ENCODE measurements at places on chromosomes 11 and 22.

DNA sequence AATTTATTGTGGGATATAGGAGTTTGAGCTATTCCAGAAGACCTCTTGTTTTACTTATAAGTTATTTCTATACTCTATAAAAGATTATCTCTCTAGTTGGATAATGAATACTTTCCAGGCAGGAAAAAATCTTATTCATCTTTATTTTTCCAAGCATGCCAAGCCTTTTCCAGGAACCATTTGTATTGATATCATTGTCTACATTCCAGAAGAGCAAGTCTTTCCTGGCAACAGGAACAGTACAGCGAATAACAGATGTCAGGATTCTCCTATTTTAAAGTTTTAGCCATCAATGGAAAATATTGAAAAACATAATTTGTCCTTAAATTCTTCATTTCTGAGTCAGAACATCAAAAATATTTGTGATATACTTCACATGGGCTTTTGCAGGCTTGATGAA is 5.2 kb upstream of the NXPE1 start:
- no peak for DNase-seq

DNA sequence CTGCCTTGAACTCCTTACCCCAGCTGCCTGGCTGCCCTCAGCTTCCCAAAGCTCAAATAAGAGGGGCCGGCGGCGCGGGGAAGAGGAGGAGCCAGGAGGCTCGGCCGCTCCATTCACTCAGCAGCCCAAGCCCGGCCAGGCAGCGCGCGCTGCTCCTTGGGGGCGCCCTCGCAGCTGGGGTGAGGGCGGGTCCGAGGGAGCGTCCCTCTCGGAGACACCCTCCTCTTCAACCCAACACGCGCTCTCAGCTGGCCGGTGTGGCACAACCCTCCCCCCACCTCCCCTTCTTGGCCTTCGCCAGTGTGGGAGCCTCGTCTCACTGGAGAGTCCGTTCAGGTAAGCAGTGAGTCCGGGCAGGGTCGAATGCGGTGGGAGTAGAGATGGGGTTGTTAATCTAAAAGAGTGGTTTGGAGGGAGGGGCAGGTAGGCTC is at the start of gene WT1:
Gene WT1, minus strand, starts transcription at position 29 of the 431 bp plus-strand sequence.
- DNase-seq = no peak

DNA sequence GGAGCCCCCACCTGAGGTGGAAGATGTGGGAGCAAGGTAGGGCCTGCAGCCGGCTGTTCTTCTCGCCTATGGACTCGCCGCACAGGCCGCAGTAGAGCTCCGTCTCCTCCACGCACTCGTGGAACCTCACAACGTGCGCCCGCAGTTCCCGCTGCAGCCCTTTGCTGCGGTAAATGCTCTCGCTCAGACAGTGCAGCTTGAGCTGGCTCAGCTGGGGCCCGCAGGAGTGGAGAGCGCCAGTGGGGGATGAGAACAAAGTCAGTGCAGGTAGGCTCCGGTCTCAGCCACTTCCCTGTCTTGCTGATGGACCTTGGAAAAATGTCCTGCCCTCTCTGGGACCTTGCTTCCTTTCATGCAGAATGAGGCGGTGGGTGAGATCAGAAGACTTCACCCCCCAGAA is 10.2 kb downstream of the RAPSN start:
- DNase-seq = no peak

DNA sequence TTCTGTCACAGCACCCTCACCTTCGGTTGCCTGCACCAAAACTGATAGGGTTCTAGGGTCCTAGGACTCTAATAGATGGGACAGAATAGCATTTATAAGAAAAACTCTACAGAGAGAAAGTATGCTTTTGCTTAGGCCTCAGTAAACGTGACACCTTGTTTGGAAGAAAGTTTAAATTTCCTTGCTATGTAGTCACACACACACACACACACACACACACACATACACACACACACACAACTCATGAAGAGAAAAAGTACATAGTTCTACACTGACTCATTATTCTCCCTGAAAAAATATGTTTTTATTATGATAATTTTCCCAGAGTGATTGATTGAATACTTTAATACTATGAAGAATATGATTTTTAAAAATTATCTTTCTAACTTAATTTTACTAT is 220.8 kb upstream of the SNX19 start:
- no peak for DNase-seq

Data from AG04450 (cell line).